ENCODE measurements at places on chromosomes 4 and X.

- no peak for DNase-seq
Measured at GRCh38 chr4:82666970-82667665, 105.3 kb upstream of the TMEM150C start.

DNA sequence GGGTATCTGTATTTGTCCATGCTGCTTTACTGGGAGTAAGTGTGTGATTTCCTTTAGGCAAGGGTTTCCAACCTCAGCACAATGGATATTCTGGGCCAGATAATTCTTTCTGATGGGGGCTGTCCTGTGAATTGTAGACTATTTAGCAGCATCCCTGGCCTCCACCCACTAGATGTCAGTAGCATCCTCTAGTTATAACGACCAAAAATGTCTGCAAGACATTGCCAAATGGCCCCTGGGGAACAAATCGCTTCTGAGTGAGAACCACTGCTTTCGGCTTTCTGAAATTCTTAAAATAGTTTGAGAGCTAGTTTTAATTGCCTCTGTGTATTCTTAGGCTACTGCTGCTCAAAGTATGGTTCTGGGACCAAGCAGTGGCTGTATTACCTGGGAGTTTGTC is 81.2 kb upstream of the GPM6B start:
- no peak for DNase-seq

GRCh38 chrX:78035061-78035460 is 65.6 kb upstream of the PGAM4 start:
- DNase-seq = no peak

- no peak for DNase-seq
Measured at GRCh38 chrX:43643201-43643600, 12.9 kb upstream of the MAOA start.

Data from skin of body (tissue), 3 donors.